ENCODE measurements at places on chromosomes 4 and X. TPM values are rescaled to one million over a fixed set of nuclear protein-coding genes. Genes with fewer than 3 reads are reported as not detected.

ATOH1 gene
- total RNA-seq = not detected

RRH gene
- 0.37 TPM for total RNA-seq

SHROOM2 gene
- total RNA-seq = 12.7 TPM

PDE5A gene
- total RNA-seq = 10.8 TPM

SH3RF1 gene
- 25.1 TPM for total RNA-seq

SHISA3 gene
- not detected for total RNA-seq

MAGEA2 gene
- not detected for total RNA-seq

GRCh38 chr4:23728971-23729370, 160.9 kb downstream of the PPARGC1A start:
- no peaks in the 10 kb centered on the region for H3K27me3 ChIP-seq
- no peaks in the 10 kb centered on the region for H3K36me3 ChIP-seq
- H3K4me3 ChIP-seq = no peak overlapping the region
- H3K27ac ChIP-seq = no peak overlapping the region

DNA sequence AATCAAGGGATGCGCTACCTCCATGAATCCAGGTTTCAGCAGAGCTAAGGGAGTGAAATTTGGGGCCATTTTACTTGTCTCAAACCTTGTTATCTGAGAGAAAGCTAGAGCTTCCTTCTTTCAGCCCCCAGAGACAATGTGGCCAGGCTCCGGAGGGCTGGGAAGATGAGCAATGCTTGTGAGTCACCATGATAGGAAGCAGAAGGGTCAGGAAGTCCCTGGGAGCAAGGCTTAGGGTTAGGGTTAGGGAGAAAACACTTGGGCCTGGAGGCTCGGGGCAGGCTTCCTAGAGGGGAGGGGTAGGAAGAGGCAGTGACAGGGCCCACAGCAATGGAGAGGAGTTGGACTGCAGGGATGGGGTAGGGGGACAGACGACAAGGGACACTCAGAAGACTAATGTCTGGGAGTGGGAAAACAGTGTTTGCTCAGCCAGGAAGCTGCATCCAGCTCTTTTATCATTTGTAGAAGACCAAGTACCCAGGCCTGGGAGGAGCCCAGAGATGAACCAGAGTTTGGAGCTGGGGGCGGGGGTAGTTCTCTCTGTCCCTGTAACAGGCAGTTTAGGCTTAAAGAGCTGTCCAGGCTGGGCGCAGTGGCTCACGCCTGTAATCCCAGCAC, 16.4 kb upstream of the PORCN start:
- no peaks in the 10 kb centered on the region for H3K27me3 ChIP-seq
- DNase-seq = no peak
- H3K36me3 ChIP-seq = no peaks in the 10 kb centered on the region
- no peaks in the 10 kb centered on the region for H3K4me1 ChIP-seq

- H3K27me3 ChIP-seq = no peaks in the 10 kb centered on the region
- peak overlapping the region; percentile 77 for H3K4me3 ChIP-seq
- H3K36me3 ChIP-seq = no peaks in the 10 kb centered on the region
- no peak overlapping the region for H3K27ac ChIP-seq
Observed at GRCh38 chr4:52657618-52658501, 1.2 kb downstream of the USP46 start.

DNA sequence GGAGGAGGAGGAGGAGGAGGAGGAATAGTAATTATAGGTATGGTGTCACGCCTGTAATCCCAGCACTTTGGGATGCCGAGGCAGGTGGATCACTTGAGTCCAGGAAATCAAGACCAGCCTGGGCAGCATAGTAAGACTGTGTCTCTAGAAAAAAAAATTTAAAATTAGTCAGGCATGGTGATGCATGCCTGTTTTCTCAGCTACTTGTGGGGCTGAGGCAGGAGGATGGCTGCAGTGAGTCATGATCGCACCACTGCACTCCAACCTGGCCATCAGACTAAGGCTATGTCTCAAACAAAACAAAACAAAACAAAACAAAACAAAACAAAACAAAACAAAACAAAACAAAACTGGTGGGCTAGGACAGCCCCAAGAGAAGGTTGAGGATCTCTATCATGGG, 3.0 kb downstream of the STARD8 start:
- no peak for DNase-seq
- H3K4me3 ChIP-seq = no peak overlapping the region
- H3K27ac ChIP-seq = no peak overlapping the region
- no peaks in the 10 kb centered on the region for H3K27me3 ChIP-seq
- no peaks in the 10 kb centered on the region for H3K36me3 ChIP-seq

DNA sequence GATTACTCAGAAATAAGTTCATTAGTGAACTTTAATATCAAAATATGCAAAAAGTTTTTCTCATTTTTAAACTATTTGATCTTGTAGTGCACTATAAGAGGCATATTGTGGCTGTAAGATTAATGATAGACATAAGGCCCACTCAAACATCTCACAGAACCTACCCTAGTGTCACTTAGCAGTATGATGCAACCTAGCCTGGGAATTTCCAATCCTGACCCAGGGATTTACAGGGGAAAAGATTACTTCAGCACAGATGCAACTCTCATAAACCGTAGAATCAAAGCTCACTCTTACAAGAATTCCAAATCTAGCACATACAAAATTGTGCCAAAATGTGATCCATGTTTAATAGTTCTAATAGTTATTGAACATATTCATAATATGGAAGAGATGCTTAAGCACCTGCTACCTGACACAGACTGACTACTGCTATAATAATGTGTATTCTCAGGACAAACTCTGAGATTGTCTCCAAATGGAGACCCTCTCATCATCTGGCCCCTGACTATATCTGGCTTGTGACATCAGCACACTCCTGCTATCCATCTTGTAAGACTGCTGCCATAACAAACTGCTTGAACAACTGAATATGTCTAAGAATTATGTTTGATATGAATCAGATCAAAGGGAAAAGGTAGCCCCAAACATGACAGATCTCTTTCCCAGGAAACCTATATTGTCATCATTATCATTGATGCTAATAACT, 271.9 kb downstream of the PABPC4L start:
- no peaks in the 10 kb centered on the region for H3K27me3 ChIP-seq
- no peak overlapping the region for H3K4me3 ChIP-seq
- H3K4me1 ChIP-seq = no peaks in the 10 kb centered on the region
- H3K27ac ChIP-seq = no peak overlapping the region

GRCh38 chrX:2654436-2655340, 36.4 kb upstream of the CD99 start:
- no peaks in the 10 kb centered on the region for H3K36me3 ChIP-seq
- H3K27me3 ChIP-seq = no peaks in the 10 kb centered on the region
- peak overlapping the region; percentile 32 for H3K4me3 ChIP-seq
- DNase-seq = peak; percentile 77
- H3K4me1 ChIP-seq = peaks cover 43% of the 10 kb centered on the region
- H3K27ac ChIP-seq = peak overlapping the region; percentile 86

GRCh38 chr4:23441530-23442069, 448.2 kb downstream of the PPARGC1A start:
- H3K27ac ChIP-seq = no peak overlapping the region
- H3K36me3 ChIP-seq = no peaks in the 10 kb centered on the region
- H3K4me1 ChIP-seq = no peaks in the 10 kb centered on the region

GRCh38 chr4:122458625-122459024, 2.1 kb upstream of the IL2 start:
- no peaks in the 10 kb centered on the region for H3K36me3 ChIP-seq
- no peak overlapping the region for H3K4me3 ChIP-seq
- DNase-seq = no peak
- no peaks in the 10 kb centered on the region for H3K4me1 ChIP-seq
- H3K27me3 ChIP-seq = no peaks in the 10 kb centered on the region

- no peak overlapping the region for H3K4me3 ChIP-seq
- no peak overlapping the region for H3K27ac ChIP-seq
- no peaks in the 10 kb centered on the region for H3K36me3 ChIP-seq
- DNase-seq = no peak
- H3K27me3 ChIP-seq = no peaks in the 10 kb centered on the region
Observed at GRCh38 chrX:72609313-72609712, 36.7 kb upstream of the HDAC8 start.

DNA sequence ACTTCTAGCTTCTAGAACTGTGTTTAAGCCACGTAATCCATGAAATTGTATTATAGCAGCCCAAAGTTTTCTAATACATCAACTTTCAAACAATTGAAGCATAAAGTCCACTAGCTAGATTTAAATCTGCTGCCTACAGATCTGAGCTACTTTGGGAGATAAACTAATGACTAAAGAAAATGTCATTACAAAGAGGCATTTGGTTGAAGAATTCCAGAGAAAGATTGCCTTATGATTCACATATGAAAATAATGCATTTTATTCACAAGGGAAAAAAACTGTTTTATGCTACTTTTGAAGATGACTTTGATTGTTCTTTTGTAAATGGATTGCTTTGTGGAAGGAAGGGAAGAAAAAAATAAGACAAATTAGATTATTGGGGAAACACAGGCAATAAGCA, 124.1 kb upstream of the SLIT2 start:
- H3K36me3 ChIP-seq = no peaks in the 10 kb centered on the region
- H3K4me3 ChIP-seq = no peak overlapping the region
- no peaks in the 10 kb centered on the region for H3K4me1 ChIP-seq
- no peak for DNase-seq
- no peaks in the 10 kb centered on the region for H3K27me3 ChIP-seq

- H3K4me3 ChIP-seq = no peak overlapping the region
- H3K27me3 ChIP-seq = no peaks in the 10 kb centered on the region
- peaks cover 23% of the 10 kb centered on the region for H3K4me1 ChIP-seq
Observed at GRCh38 chrX:51837921-51838320, 55.5 kb upstream of the MAGED1 start.

DNA sequence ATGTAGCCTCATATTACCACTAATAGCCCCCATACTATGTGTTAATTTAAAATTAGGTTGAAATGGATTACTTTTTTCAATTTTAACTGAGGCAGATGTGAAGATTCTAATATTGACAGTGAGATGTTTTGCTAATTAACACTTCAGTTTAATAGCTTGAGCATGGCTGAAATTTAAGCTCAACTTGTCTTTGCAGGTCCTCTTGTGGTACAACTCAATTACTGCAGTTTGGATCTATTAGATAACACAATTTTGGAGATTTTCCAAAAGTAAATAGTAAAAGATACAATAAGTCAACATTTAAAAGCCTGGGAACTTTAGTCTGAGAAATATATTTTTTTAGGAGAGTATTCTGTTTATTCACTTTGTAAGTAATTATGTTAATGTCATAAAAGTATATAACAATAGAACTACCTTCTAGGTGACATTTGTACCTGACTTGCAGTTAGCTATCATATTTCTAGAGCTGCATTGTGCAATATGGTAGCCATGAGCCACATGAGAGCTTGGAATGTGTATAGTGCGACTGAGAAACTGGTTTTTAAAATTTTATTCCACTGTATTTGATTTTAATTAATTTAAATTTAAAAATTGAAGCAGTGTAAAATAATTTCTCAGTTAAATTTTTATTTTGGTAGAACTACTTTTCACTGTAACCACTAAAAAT, 73.1 kb upstream of the FMR1 start:
- H3K36me3 ChIP-seq = no peaks in the 10 kb centered on the region
- H3K4me3 ChIP-seq = no peak overlapping the region

- no peak overlapping the region for H3K27ac ChIP-seq
- H3K27me3 ChIP-seq = no peaks in the 10 kb centered on the region
- no peaks in the 10 kb centered on the region for H3K4me1 ChIP-seq
- DNase-seq = no peak
- H3K4me3 ChIP-seq = no peak overlapping the region
- H3K36me3 ChIP-seq = no peaks in the 10 kb centered on the region
Observed at GRCh38 chrX:65587616-65588526, 53.3 kb upstream of the LAS1L start.

DNA sequence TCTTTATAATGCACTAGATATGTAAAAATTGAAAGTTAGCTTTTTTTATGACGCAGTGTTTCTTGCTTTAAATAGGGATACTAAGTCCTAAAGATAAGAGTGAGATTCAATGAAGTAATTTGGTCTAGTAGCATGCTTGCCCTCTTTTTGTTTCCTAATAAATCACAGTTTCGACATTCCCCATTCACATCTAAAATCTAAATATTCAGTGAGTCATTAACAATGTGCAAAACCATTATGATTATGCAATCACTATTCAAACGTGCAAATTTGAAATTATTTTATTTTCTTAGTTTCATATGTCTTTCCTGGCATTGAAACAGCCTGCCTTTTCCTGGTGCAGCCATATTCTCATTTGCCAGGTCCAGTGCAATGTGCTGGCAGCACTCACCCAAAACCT, 1350.5 kb upstream of the PABPC4L start:
- H3K36me3 ChIP-seq = no peaks in the 10 kb centered on the region
- DNase-seq = no peak
- no peaks in the 10 kb centered on the region for H3K4me1 ChIP-seq
- H3K27ac ChIP-seq = no peak overlapping the region

DNA sequence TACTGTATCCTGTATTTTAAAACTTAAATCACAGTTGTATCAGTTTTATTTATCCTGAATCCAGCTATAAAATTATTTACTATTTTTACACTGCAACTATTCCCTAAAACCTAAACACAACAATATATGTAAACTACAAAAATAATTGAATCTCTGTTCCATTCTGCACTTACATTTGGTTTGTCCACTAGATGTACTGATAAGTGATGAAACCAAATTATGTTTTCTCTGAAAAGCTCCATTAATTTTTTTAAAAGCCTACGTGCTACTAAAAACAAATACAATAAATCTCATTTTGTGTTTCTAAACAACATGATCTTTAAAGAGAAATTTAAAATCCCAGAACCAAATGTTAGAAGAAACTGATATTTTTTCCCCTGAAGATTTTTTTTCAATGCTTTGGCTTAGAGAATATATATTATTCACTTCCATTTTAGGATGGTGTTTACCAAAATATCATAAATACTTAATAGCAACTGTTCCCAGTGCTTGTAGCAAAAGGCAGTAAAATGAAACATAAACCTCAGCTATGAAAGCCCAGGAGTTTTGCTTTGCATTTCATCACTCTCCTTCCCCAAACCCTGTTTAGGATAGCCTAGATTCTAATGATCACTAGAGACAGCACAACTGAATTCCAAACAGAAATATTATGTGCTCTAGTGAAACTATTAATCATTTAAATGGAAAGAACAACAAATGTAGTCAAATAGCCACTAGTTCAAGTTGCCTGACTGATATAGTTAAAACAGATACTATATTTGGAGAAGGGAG, 19.7 kb downstream of the ANTXR2 start:
- H3K27me3 ChIP-seq = no peaks in the 10 kb centered on the region
- no peaks in the 10 kb centered on the region for H3K36me3 ChIP-seq
- H3K4me3 ChIP-seq = no peak overlapping the region

GRCh38 chrX:119638725-119639471, 32.7 kb upstream of the NKRF start:
- DNase-seq = no peak
- H3K36me3 ChIP-seq = no peaks in the 10 kb centered on the region
- H3K4me1 ChIP-seq = no peaks in the 10 kb centered on the region
- no peak overlapping the region for H3K4me3 ChIP-seq
- no peak overlapping the region for H3K27ac ChIP-seq
- no peaks in the 10 kb centered on the region for H3K27me3 ChIP-seq

GRCh38 chr4:121885115-121885514, 14.8 kb upstream of the BBS7 start:
- H3K27me3 ChIP-seq = no peaks in the 10 kb centered on the region
- no peak overlapping the region for H3K4me3 ChIP-seq
- DNase-seq = no peak

All from Caco-2 (cell line).